ENCODE measurements at places on chromosomes 1 and 21.
A peak's percentile ranks its signal among the peaks of the same experiment; 100 is the strongest.

- no peak for DNase-seq
Observed at GRCh38 chr1:160149716-160150115, 1.7 kb upstream of the ATP1A4 start.

GRCh38 chr1:77273891-77274290, 7.9 kb upstream of the AK5 start:
- no peak for DNase-seq

DNA sequence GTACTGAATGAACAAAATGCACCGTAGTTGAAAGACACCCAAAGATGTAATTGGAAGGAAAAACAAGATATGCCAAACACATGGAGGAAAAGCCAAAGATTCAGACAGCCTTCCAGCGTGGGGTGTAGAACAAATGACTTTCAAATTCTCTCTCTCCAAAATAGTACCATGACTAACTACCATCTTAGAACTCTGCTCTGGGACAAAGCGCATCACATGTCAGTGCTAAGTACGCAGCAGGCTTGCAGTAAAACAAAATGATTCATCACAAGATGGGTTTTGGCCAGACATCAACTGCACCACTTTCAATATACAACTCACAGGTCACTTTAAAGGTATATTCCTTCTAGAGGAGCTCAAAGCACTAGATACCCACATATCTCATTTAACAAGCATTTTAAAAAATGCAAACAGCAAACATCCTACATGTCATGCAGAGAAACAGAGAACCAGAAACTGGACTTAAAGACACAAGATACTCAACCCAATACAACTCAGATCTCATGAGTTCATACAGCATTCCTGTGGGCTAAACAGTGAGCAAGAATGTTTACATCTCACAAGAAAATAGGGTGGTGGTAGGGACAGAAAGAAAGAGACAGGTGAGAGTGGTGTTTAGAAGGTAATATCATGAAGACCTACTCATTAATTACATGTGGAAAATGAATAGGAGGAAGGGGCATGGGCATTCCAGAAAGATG, 75.7 kb downstream of the BCAR3 start:
- no peak for DNase-seq

- peak; percentile 39 for DNase-seq
Observed at GRCh38 chr1:184075055-184076029, 23.8 kb downstream of the TSEN15 start.

DNA sequence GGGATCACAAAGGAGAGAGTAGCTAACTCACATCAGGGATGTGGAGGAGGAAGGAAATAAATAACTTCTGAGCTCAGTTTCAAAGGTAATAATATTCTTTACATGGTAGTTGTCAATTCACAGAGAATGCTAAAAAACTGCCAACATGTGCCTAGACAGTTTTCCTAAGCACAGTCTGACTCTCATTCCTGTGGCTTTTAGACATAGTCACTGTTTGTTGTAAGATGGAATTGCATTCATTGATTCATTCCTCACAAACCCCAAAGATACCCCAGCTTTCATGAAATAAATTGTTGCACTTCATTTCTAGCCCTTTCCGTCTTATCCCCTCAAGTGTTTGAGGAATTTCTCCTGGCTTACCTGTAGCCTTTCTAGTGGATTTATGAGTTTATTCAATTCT, 263.9 kb downstream of the NTNG1 start:
- DNase-seq = no peak

- no peak for DNase-seq
Observed at GRCh38 chr1:167775178-167775577, 53.4 kb downstream of the MPZL1 start.

GRCh38 chr1:182003025-182003725, 58.3 kb downstream of the ZNF648 start:
- DNase-seq = no peak

DNA sequence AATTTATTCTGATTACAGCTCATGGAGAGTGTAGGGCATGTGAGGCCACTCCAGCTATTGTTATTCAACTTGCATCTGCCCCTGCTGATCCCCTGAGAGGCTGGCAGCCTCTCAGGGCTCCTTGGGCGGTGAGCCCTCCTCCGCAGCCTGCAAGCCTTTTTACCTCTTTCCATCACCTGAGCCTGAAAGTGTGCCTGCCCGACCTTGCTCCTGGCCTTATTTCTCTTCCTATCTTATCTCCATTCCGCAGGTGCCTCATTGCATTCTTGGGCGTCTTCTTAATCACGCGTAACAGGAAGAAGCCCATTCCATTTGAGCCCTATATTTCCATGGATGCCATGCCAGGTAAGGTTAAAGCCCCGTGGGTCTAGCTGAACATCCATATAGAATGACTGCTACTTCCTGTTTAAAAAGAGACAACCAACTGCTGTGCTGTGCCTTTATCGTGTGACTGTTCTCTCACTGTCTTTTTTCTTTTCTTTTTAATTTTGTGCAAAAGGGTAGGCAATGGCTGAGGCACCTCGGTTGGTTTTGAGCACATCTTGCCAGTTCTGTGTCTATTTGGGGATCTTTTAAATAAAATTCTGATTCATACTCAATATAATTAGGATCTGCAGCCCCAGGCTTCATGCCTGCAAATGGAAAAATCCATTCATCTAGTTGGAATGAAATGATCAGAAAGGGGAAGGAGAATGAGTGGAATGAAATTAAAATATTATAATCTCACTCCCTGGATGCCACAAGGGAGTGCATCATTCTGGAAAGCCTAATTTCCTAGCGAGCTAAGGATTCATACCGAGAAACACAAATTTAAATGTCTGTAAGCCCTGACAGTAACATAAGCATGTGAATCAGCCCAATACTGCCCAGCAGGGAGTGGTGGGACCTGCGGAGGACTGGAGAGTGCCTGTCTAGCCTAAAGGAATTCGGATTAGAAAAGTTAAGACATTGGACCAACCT, 38.6 kb upstream of the RCAN3 start:
- DNase-seq = no peak

DNA sequence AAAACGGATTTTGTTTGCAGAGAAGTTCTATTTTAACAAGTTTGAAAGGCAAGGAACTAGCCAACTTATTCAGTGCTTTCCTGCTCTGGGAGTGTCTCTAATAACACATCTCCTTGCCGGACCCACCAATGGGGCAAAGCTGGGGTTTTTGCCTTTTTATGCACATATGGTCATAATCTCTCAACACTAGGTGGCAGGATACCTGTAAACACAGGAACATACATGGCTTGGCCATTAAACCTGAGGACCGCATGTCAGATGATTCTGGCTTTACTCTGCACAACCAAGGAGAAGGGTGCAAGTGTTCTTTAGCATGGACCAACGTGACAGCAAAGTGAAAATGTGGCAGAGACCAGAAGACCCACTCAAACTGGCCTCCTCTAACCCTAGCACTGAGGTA, 4.9 kb downstream of the TMEM9 start:
- DNase-seq = peak; percentile 33

DNA sequence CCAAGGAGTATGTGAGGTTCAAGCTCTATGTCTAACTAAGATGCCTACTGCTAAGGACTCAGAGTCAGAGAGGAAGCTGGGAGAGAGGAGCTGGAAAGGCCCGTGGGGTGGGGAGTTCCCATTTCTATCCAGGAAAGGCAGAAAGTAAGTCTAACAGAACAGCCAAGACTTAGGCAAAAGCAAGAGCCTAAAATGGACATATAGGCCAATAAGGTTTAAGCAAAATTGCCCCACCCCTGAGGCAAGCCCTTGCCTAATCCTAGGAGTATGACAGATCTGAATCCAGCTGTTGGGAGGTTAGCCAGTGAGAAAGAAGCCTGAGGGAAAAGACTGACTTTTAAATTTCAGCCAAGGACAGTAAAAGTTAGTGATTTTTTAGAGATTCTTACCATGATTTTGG, 1.6 kb upstream of the KLHDC9 start:
- DNase-seq = no peak

DNA sequence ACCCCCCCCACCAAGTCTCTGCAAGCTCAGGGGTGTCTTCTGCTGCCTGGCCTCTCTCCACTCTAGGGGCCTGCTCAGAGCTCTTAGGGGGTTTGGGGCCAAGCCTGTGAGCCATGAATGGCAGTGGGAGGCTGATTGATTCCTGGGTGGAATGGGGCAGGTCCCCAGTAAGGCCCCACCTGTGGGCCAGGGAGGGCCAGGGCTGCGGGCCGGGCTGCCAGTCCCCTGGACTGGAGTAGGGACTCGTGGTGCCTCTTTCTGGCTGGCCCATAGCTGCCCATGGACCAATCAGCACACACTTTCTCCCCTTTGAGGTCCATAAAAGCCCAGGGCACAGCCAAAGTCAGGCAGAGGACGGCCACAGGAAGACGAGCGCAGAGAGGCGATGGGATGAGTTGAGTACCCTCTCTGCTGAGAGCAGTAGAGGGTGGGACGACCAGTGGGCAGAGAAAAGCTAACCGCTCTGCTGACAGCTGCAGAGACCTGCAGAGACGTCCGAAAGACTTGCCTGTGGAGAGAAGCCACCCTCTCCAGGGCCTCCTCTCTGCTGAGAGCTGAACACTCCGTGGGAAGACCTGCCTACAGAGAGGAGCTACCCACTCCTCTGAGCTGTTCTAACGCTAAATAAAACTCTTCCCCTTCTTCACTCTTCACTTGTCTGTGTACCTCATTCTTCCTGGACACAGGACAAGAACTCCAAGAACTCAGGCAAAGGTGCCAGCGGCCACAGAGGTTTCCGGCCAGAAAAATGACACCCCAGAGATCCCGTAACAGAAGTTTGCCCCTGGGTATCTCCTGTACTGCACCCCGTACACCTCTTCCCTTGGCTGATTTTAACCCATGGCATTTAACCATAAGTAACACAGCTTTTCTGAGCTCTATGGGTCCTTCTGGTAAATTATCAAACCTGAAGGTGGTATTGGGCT, 38.2 kb upstream of the TARDBP start:
- no peak for DNase-seq

DNA sequence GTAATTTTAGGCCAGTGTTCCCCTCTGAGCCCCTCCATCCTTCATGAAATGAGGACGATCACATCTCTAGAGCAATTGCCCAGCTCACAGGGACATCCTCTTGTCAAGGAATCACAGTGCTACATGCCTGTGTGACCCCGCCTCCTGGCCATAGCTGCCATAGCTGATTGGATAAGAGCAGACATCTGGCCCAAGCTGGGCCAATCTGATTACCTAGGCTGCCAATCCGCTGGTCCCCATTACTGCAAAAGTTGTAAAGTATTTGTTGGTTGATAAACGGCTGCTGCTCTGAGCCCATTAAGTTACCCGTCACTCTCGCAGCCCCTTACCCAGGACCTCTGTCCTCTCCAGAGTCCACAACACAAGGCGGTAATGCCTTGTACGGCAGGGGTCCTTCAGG, 8.3 kb downstream of the NT5C1A start:
- DNase-seq = no peak

DNA sequence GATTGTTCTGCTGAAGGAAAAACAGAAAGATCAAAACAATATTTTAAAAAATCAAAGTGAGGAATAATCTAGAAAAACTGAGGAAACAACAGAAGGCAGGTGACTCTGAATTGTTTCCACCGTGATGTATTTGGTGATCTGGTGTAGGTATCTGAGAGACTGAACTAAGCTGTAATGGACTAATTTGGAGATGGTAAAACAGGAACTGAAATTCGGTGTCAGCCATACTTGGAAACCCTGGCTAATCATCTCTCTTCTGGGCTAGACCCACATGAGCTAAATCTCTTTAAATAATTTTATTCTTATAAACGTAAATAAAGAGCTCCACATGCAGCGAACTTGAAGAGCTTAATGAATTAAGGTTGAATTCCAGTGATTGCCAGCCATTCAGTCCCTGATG, 1226.1 kb downstream of the NCAM2 start:
- DNase-seq = no peak

DNA sequence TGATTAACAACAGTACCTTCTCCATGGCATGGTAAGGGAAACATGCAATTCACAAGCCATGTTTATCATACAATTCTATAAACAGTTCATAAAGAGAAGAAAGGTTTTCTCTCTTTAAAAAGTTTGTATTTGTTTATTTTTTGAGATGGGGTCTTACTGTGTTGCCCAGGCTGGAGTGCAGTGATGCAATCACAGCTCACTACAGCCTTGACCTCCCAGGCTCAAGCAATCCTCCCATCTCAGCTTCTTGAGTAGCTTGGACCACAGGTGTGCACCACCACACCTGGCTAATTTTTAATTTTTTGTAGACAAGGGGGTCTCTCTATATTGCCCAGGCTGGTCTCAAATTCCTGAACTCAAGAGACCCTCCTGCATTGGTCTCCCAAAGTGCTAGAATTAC, 28.0 kb downstream of the SLC37A1 start:
- DNase-seq = no peak

DNA sequence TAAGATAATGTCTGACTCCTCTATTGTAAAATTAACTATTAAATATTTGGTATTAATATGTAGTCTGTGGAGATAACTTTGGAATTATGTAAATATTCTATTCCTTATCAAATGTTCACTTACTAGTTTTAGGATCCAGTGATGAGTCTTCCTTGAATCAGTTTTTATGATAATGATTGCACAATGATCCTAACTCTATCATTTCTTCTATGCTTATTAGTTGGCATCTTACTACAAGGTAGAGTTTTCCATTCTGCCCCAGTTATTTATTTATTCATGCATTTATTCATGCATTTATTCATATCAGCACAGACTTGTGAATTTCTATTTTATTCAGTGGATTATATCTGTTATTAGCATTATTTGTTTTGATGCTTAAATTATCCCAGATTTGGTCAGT, 7.4 kb upstream of the MGST3 start:
- no peak for DNase-seq

DNA sequence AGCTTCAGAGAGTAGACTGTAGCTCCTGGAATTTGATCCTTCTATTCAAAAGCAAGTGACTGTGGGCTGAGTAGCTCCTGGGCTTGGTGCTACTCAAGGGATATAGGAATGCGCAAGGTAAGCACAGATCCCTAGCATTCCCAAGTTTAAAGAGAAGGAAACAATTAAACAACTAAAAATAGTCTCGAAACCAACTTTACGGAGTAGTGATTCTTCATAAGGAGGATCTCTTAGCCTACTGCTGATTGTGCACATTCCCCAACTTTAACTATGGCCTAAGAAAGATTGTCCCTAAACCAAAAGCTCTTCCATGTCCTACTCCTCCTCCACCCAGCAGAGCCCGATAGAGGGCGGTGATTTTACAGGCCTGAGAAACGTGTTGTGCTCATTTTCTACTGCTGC, 226.5 kb upstream of the CAMK1G start:
- DNase-seq = no peak

All from CD4-positive, alpha-beta T cell treated with Interleukin-21 for 1 hour (primary cell).